ENCODE measurements at places on chromosomes 2 and 18. TPM values are rescaled to one million over a fixed set of nuclear protein-coding genes. Genes with fewer than 3 reads are reported as not detected.

RAB17 gene
- polyA plus RNA-seq: 11.5 TPM

CYTIP gene
- polyA plus RNA-seq: 1.9 TPM

CRIM1 gene
- polyA plus RNA-seq: 115 TPM

ZSWIM2 gene
- not detected for polyA plus RNA-seq

RTN4 gene
- 347 TPM for polyA plus RNA-seq

CDH19 gene
- polyA plus RNA-seq: 1.3 TPM

OBSL1 gene
- polyA plus RNA-seq: 193 TPM

SERPINB4 gene
- polyA plus RNA-seq: not detected

- DNase-seq: no peak
These were observed 60.9 kb downstream of the C18orf63 start for GRCh38 chr18:74376523-74376922.

GRCh38 chr18:80218341-80219227, 28.7 kb downstream of the PARD6G start:
- no peak for DNase-seq

GRCh38 chr2:62264186-62264585, 68.3 kb downstream of the B3GNT2 start:
- no peak for DNase-seq

DNA sequence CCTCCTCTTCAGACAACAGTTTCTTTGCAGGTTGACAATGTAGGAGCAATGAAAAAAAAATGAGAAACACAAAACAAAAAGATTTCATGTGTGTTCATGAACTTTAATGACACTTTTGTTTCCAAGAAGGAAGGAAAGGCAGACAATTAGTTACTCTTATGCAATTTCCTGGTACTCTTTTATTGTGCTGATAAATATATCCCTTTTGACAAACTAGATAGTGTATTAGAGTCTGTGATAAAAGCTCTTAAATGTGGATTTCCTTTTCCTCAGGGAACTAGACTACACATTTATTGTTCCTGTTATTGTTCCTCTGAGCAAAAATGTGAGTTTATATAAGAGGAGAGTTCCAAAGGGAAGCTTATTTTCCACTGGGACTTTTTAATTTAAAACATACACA, 188.7 kb upstream of the NRXN1 start:
- DNase-seq: no peak

GRCh38 chr2:101124643-101125366, 26.4 kb downstream of the TBC1D8 start:
- DNase-seq: no peak

GRCh38 chr18:23596183-23596582, 9.9 kb upstream of the NPC1 start:
- no peak for DNase-seq

DNA sequence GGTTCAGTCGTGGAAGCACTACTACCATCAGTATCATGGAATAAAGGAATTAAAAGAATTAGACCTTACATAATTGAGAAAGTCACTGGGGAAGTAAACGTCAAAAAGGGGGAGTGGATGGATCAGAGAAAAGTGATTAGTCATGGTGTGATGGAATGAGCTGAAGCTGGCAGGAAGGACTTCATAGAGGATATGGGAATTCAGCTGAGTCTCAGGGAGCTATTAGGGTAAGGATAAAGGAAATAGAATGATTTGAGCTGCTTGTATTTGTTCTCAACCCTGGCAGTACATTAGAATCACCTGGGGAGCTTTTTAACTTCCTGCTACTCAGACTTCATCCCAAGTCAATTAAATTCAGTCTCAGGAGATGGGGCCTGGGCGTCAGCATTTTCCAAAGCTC, 53.4 kb upstream of the SETBP1 start:
- DNase-seq: no peak

GRCh38 chr2:129458436-129458835, 521.0 kb upstream of the RAB6C start:
- no peak for DNase-seq

GRCh38 chr2:225400060-225400511, 576 bp downstream of the NYAP2 start:
- peak; percentile 24 for DNase-seq

- DNase-seq: no peak
These were observed 6.6 kb upstream of the NTSR2 start for GRCh38 chr2:11676640-11677039.

All from right renal pelvis (tissue), 4 donors.